ENCODE measurements at places on chromosomes 5 and 9. TPM values are rescaled to one million over a fixed set of nuclear protein-coding genes. Genes with fewer than 3 reads are reported as not detected.

Gene SH3TC2
- total RNA-seq, result 7.9 TPM

Gene ZDHHC11
- 0.36 TPM for total RNA-seq

GRCh38 chr9:28758971-28759370 is 1185.7 kb upstream of the C9orf72 start:
- no peak for DNase-seq

GRCh38 chr5:107813559-107813958 is 142.8 kb upstream of the EFNA5 start:
- DNase-seq, result no peak

- DNase-seq, result no peak
These were observed 85.7 kb downstream of the SERINC5 start for GRCh38 chr5:80170117-80170535.

DNA sequence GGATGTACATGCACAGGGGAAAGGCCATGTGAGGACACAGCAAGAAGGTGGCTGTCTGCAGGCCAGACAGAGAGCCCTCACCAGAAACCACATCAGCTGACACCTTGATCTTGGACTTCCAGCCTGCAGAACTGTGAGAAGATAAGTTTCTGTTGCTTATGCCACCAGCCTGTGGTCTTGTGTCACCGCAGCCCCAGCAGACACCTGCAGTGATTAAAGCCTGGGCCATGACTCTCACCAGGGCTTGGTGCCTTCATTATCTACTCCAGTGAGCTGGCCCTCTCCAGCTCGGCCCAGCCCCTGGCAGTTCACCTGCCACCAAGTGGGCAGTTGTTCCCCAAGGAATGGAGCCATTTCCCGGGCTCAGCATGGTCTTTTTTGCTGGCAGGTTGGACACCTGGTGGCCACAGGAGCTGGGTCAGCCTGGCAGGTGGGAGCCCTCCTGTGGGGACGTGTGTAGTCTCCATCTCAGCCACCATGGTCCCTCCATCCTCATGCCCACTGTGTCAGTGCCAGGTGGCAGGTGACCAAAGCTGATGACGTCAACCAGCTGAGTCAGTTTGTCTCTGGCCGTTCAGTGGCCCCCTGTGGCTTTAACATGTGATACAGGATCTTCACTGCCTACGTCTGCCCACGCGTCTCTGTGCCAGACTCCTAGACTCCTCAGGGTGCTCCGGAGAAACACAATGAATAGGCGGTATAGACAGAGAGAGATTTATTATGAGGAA is 99.9 kb upstream of the PPP1R26 start:
- DNase-seq, result no peak

Gene CTNNAL1
- 186 TPM for total RNA-seq

- DNase-seq, result no peak
These were observed 27.2 kb downstream of the MORN5 start for GRCh38 chr9:122186777-122187470.

DNA sequence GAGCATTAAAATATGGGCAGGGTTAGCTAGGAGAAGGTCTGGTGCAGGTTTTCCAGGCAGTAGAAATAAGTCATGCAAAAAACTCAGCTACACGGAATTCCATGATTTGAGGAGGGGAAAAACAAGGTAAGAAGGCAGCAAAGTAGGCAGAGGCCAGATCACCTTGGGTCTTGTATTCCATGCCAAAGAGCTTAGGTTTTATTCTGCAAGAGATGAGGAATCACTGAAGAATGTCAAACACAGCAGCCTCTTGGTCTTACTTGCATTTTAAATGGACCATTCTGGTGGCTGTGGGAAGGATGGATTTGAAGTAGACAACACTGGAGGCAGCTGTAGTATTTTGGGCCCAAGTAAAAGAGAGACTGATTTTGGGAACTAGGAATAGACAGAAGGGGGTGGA is 8.6 kb downstream of the TRPM3 start:
- no peak for DNase-seq

DNA sequence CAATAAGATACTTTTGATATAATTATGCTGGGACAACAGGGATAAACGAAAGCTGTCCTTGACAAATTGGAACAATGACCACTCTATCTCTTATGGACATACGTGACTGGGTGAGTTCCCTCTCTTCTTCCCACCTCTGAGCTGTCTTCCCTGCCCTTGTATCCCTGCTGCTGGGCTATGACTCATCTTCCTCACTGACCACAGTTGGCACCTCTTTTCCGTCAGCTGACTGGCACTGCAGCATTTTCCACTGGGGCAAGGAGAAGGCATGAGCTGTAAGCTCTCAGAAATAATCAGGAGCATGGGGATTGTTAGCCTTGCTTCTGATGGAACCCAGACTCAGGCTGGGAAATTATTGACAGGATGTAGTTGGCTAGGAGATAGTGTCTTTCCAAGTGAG is 48.7 kb downstream of the PCSK1 start:
- DNase-seq, result peak; percentile 67

DNA sequence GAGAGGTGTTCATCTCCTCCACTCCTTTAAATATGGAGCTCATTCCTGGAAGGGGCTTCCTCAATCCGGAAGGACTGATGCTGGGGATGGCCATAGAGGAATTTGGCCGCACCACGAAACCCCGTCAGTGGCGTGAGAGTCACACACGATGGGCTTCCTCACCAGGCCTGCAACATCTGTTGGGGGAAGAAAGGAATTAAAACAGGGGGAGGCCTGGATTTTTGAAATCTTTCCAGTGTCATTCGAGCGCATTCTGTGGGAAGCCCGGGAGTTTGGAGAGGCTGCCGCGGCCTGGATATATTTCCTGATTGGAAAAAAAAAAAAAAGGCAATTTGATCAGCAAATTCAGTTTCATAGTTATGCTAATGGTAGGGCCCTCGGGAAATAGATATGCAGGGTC is 76.3 kb upstream of the ORM1 start:
- DNase-seq, result peak; percentile 46

GRCh38 chr9:119004618-119004990 is 364.6 kb downstream of the BRINP1 start:
- peak; percentile 6 for DNase-seq

- peak; percentile 89 for DNase-seq
These were observed 65.1 kb downstream of the ANKH start for GRCh38 chr5:14806456-14806855.

DNA sequence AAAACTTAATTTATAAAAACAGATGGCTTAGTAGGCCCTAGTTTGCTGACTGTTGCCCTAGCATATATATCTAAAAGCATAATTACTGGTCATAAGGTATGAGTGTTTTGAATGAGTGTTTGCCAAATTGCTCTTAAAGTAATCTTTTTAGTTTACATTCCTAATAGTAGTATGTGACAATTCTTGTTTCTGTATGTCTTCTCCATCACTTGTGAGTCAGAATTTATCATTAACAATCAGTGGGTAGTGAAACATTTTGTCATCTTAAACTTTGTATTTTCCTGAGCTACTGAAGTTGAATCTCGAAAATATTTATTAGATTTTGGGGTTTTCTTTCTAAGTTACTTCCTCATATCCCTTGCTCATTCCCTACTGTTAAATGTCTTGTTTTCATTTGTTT is 49.6 kb downstream of the APC start:
- DNase-seq, result peak; percentile 80

DNA sequence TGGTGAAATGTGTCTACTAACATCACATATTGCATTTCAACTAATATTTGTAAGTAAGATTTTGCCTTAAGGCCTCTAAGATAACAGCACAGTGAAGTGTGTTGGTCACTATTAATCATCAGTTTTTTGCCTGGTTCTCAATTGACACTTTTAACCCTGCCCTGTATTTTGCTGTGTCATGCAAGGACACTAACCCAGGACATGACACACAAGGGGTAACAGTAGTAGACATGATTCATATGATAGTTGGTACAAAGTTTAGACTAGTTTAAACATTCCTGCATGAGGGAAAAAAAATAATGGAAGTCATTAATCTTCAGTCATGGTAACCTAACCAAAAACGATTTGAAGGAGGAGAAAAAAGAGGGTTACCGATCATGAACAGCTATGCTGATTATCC is 207.0 kb downstream of the DEPDC1B start:
- DNase-seq, result peak; percentile 17

Gene INSL6
- total RNA-seq, result not detected

- no peak for DNase-seq
These were observed 57.6 kb downstream of the RAPGEF1 start for GRCh38 chr9:131682261-131682660.

DNA sequence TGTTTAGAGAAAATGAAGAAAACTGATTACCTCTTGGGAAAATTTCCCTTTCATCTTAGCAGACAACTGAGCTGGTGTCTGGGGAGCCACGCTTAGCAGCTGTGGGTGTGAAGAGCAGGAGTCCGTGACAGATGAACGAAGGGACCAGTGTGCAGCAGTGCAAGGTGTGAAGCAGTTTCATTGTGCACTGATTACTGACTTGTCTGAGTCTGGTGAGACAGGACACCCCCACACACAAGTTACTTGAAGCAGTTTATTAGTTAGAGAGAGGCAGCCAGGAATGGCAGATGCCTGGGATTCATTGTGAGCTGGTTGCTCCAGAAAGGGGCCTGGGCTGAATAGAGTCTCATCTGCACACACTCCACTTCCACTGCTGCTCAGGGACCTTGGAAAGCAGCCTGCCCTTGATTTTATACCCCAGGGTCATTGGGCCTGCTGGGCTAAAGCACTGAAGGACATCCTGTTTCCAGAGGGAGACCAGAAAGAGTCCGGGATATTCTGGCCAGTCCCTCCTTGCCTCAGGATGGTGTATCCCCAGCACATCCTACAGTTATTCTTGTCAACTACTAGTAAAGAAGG is 47.4 kb downstream of the FBXL7 start:
- no peak for DNase-seq

Gene NKD2
- not detected for total RNA-seq

- peak; percentile 41 for DNase-seq
These were observed 10.8 kb upstream of the CCDC69 start for GRCh38 chr5:151234476-151235238.

- DNase-seq, result no peak
These were observed 28.0 kb upstream of the ERAP1 start for GRCh38 chr5:96835791-96836191.

Gene SLC46A2
- not detected for total RNA-seq

- no peak for DNase-seq
These were observed 555 bp upstream of the PCDHGC4 start for GRCh38 chr5:141484310-141484640.

Gene GPR151
- not detected for total RNA-seq

Gene PTPN3
- total RNA-seq, result 0.72 TPM

Gene ZNF483
- total RNA-seq, result 1.4 TPM

- DNase-seq, result no peak
These were observed 19.3 kb upstream of the PIP5K1B start for GRCh38 chr9:68685770-68686169.

Gene GNAQ
- 63.6 TPM for total RNA-seq

DNA sequence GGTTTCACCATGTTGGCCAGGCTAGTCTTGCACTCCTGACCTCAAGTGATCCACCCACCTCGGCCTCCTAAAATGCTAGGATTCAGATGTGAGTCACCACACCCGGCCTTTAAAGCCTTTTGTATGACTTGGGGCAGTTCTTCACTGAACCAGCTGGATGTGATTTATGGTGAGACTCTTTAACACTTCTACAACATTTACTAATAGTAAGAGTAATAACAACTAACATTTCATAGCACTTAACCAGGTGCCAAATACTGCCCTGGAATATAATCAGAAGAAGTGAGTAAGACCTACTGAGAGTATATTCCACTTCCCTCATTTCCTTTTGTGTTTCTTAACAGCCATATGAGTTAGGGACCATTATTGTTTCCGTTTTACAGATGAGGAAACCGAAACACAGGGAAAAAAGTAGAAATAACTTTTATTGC is 10.0 kb downstream of the ZSWIM6 start:
- peak; percentile 70 for DNase-seq

Gene ANXA1
- 637 TPM for total RNA-seq

Gene FBXO4
- total RNA-seq, result 8.3 TPM

Gene KCNMB1
- total RNA-seq, result not detected

GRCh38 chr5:37844009-37844408 is 4.2 kb upstream of the GDNF start:
- no peak for DNase-seq

GRCh38 chr9:114030364-114030763 is 47.7 kb downstream of the AMBP start:
- no peak for DNase-seq

- peak; percentile 13 for DNase-seq
These were observed 24.8 kb downstream of the CDC37L1 start for GRCh38 chr9:4704129-4704528.

Gene SLC6A19
- total RNA-seq, result not detected

DNA sequence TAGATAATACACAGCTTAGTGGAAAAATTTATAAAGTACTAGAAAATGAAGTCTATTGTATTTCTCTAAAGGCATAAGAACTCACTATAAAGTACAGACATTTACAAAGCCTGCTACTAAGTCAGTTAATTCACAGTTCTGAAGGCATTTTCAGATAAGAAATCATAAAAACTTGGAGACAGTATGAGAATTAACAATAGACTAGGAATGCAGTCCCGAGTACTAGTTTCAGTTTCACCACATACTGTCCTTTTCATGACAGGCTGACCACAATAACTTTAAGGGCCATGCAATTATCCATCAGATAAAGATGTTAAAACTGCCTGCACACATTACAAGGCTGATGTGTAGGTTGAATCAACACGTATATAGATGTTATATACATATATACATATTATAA is 362.6 kb upstream of the SMC2 start:
- DNase-seq, result no peak

DNA sequence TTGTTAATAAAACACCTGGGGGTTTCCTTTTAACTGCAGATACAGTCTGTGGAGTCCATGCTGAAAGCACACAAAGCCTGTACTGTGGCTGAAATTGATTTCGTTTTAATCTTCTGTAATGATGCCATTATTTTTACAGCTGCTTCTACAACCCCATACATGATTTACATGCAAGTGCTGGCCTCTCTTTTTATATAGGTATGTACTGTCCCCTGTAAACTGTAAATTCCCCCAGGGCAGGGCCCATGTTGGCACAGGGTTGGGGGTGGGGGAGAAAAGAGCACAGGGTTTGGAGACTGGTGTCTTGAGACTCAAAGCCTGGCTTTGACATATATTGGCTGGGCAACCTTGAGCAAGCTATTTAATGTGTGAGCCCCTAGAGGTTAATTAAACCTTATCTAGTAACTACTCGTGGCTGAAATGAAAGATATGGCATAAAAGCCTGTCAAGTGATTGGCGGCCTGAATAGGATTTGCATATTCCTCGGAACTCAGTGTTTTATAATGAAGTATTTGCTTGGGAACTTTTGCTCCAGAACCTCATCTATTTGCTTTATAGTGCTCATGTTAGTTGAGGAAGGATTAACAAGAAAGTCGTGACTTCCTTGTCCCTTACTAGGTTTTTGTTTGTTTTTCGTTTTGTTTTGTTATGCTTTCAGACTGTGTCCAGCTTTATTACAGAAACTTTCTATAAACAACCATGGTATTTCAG is 34.0 kb downstream of the KLF4 start:
- DNase-seq, result no peak

Gene SLC23A1
- not detected for total RNA-seq

DNA sequence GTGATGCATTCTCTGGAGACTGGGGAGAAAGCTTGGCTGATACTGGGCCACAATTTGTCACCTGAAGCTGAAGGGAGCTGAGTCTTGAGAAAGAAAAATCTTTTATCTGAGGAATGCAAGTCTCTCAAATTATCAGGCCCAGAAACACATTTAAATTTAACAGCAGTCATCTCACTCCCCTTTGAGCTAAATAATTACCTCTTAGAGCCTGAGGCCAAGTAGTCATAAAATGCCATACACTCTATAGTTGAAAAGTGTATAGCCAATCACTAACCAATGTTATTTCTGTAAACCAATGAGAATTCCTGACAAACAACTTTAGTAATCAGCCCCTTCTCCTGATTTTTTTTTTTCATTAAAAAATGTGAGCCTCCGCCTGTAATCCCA is 32.7 kb upstream of the DAPK1 start:
- DNase-seq, result no peak
